Stimulated activated CD4-positive, alpha-beta T cell treated with anti-CD3 and anti-CD28 coated beads, Interleukin-15, amount 100 ng/mL, for 1 hour (primary cell): ENCODE measurements at places on chromosomes 6 and 20.

DNA sequence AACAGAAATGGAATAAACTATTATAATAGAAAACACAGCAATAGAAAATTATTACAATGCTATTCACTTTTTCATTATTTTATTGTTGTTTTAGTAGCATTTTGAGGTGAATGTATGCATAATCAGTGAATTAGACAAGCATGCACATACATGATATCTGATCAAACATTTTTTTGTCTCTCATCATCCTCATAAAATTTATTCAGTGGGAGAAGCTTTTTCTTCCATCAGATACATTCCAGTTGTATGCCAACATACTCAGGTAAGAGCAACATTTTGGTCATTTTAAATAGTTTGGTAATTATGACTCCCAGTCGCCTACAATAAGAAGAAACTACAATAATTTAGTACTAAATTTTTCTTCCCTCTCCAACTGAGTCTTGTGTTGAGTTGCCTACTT, 44.5 kb downstream of the ADGRF1 start:
- DNase-seq, result no peak

DNA sequence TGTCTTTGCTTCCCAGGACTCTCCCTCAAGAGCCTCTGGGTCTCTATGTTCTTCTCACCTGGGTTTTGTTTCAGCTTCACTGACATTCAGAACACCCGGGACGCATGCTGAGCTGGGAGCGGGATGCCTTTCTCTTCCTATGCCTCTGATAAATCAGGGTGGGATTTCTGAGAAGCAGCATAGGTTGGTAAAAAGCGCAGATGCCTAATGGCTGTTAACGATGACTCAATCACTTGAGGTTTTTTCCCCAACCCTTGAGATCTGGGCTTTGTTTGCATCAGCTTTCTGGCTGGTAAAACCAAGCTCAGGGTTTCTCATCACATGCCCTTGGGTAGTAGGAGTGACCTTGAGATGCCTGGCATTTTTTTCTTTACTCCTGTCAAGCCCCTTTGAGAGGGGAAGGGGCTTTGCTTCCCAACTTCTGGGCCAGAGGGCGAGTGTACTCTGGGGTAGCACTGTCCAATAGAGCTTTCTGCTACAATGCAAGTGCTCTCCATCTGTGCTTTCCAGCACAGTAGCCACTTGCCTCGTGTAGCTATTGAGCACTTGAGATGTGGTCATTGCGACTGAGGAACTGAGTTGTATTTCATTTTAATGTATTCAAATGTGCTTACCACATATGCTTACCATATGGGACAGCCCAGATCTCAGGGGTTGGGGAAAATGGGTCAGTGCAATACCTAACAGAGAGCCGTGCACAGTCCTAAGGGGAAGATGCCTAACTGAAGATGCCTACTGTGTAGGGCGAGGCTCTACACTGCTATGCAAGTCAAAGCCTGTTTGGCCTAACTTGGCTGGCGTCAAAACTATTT, 69.1 kb downstream of the PPP1R14C start:
- no peak for DNase-seq

DNA sequence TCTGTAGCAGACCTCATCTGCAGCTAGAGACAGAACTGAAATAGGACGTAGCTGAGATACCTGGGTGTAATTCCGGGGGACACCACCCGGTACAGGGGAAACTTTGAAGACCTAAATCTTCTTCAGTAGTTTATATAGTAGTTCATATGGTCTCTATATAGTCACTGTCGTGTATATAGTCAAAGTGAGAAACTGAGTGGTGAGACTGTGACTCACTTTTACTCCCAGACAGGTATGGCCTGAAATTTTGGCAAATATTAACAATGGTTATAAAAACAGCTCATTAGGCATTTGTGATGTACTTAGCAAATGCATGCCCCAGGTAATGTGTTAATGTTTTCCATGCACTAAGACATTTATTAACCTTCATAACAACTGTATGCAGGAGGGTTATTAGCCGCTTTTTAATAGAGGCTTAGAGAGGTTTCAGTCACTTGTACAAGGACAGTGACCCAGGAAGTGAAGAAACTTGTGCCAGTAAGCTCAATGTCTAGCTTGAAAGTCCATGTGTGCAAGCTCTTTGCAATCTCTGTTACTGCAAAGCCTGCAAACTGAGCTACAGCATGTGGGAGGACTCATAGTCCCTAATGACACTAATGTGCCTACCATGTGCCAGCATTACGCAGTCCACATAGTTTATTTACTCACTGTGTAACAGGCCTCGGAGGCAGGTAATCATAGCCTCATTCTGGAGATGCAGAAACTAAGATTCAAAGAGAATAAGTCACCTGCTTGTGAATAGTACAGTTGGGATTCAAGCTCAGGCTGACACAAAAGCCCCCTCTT, 165.4 kb upstream of the CHD6 start:
- no peak for DNase-seq

DNA sequence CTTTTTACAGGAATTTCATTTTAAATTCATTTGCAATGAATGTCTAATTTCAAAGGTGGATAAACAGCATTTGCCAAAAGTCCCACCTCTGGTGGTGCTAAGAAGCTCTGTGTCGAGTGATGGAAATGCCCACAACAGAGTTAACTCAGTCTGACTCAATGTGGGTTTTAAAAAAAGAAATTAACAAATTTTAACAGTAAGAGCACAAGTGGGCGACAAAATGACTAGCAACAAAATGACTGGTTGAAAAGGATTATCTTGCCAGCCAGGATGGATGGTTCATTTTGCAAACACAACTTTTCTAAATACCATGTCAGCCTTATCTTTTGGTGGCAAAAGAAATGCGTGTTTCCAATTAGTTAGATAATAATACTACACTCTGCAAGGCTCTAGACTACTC, 14.3 kb upstream of the TAGAP start:
- DNase-seq, result no peak

DNA sequence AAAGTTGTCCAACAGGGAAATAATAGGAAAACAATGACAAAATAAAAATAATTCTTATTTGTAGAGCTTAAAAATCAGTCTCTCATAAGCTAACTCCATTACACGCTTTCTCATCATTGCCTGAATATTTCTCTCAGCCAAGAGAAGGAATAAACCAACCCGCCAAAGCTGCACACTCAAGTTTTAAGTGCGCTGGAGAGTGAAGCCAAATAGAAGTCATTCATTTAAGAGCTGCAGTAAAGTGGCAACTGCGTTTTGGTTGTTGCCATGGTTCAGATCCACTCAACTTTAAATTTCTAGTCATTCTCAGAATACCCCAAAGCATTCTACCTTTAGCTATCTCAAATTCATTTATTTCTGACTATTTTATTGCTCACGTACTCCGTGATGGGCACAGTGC, 230.7 kb downstream of the CBLN4 start:
- DNase-seq, result no peak

GRCh38 chr6:135731116-135731515, 120.4 kb upstream of the PDE7B start:
- DNase-seq, result no peak

DNA sequence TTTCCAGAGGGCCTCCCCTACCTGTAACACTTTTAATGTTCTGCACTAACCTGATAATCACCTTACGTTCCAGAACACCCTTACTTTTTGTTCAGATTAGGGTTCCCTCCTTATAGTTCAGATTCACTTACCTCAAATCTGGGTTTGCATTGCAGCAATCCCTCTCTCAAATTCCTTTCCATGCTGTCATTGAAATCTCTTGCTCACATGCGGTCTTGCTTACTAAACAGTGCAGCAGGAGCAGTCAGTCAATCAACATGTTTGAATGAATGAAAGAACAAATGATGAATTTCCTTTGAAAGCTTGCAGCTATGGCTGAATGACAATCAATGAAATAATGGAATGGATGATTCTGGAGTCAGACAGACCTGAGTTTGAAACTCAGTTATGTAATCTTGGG, 200.1 kb downstream of the HIVEP2 start:
- no peak for DNase-seq

DNA sequence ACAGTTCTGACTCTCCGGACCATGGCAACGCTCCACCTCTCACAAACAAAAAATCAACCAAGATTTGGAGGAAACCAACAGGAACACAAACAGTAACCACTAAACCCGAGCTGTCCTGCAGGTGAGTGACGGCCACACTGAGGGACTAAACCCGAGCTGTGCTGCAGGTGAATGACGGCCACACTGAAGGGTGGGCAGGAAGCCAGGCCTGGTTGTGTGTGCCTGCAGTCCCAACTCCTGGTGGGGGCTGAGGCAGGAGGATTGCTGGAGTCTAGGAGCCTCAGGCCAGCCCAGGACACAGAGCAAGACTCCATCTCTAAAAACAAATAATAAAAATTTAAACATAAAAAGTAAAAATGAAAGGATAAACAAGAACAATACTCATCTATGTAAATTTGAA, 80.6 kb downstream of the TAF4 start:
- no peak for DNase-seq

DNA sequence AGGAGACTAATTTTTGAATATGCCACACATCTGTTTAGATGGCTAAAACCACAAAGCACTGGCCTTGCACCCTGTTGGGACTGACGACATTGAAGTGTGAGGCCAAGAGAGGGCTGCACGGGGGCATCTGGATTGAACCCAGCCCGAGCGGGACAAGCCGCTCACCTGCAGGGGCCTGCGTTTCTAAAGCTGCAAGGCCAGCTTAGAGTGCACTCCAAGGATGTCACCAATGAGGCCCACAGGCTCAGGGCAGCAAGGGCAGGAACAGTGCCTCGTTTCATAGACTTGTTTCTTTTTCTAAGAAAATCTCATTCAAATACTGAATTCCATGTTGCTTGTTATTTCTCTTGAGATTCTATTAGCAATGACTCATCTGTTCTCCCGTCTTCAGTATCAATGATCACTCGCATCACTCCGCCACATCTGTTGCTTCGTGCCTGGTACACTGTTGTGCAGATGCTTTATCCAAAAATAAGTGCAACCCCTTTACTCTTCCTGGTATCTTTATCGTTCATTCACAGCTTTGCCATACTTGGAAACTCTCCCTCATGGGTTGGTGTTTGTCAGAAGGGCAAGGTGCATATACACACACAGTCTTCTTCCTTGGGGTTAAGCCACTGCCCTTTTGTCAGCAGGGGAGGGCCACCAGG, 120.1 kb downstream of the IRF4 start:
- no peak for DNase-seq
